ENCODE measurements at places on chromosomes 3 and 15.

GRCh38 chr3:192867645-192868044, 50.0 kb downstream of the MB21D2 start:
- no peak for DNase-seq

DNA sequence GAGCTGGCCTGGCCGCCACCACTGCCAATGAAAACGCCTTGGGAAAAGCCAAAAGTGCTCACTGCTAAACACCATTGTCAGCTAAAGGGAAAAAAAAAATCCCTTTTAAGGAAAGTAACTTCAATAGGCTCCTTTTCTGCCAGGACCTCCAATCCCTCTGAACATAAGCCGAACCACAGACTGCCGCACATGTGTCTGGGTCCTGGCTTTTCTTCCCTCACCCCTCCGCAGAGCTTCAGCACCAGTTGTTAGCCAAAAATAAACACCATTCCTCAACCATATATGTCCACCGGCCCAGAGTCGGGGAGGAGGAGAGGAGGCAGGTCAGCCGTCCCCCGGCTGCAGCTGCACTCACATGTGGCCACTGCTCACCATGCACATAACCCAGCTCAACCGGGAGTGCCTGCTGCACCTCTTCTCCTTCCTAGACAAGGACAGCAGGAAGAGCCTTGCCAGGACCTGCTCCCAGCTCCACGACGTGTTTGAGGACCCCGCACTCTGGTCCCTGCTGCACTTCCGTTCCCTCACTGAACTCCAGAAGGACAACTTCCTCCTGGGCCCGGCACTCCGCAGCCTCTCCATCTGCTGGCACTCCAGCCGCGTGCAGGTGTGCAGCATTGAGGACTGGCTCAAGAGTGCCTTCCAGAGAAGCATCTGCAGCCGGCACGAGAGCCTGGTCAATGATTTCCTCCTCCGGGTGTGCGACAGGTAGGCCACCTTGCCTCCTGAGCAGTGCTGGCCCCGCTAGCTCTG, at the start of gene FBXL22:
Gene FBXL22 (plus strand): TSS at position 350 of the 753 bp plus-strand sequence. CDS start 6 bp downstream, at position 356.
- DNase-seq = no peak

DNA sequence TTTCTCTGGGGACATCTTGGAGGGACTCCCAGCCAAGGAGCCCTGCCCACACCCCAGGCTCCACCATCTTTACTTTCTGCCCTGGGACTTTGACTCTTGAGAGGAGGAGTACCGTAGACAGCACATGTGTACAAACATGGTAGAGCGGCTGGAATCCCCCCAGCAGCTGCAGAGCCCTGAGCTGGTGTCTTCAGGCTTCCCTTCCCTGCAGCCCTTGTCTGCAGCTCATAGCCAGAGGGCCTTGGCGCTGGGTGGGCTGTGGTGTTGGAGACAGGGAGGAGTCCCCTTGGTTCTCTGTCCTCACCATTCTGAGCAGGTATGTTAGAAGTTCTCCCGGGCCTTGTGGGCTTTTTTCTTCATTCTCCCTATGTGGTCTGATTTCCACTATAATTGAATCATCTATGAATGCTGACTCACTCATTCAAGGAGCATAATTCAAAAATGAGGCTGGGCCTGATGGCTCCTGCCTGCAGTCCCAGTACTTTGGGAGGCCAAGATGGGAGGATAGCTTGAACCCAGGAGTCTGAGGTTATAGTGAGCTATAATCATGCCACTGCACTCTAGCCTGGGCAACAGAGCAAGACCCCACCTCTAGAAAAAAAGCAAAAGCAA, 97.8 kb upstream of the MEF2A start:
- no peak for DNase-seq

- DNase-seq = no peak
These were observed 8.9 kb downstream of the MUC4 start for GRCh38 chr3:195802795-195803194.

DNA sequence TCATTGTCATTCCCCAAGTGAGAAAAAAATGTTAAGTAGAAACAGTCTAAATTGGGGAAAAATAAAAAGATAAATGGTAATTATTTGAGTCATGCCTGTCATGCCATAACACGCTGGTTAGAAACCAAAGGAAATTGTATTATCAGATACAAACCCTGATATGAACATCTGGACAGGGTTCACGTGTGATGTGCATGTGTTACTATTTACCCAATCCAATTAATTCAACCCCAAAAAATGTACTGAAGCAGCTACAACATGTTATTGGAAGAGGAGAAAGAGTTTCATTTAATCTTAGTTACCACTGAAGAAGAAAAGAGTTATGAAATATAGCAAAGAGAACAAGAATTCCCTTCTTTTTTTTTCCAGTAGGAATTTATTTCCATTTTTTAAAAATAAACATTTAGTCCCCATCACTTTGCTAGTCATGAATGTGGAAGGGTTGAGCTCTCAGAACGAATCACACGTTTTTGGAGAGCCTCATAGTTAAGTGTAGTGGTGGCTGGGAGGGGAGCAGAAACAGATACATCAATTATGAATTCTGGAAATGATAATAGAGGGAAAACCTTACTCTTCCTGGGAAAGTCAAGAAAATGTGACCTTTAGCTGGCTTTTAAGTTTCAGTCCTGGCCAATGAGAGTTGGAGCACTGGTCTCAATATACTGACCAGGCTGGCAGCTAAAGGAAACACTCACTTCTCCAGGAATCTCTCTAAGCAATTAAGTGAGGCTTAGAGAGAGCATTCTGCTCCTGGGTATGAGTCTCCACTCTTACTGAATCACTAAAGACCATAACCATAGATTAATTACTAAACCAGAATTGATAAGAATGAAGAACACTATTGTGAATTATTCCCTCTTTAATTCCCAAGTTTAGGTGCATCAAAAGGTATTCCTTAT, 796.5 kb downstream of the GRM7 start:
- no peak for DNase-seq

DNA sequence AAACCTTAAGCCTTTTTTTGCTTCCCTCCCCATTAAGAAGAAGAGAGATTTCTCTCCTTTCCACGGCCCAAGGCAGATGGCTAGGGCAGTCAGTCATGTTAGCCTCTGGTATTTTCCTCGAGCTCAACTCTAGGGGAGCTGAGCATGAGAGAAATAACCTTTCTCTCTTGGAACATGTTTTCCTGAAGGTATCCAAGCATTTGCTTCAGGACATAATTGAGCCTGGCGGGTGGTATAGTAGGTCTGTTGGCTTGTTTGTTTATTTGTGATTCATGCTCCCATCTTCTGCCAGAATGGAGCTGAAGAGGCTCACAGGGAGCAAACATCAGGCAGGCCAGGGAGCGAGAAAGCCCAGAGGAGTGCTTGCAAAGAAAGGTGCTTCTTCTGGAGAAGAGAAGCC, 102.5 kb downstream of the MESD start:
- no peak for DNase-seq

DNA sequence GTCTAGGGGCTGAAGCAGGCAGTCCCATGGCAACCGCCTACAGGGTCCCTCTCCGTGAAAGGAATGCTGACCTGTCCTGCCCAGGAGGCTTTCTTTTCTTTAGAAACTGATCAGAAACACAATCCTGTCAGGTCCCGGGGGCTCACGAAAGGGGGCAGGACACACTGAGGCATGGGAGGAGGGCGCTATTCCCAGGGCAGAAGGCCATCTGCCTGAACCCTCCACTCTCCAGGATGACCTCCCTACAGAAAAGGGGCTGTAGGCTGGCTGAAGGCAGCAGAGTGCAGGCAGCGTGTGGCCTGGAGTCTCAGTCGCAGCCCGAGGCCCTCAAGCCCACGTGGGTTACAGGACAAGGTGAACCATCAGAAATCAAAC, 18.4 kb upstream of the LRRK1 start:
- DNase-seq = no peak

DNA sequence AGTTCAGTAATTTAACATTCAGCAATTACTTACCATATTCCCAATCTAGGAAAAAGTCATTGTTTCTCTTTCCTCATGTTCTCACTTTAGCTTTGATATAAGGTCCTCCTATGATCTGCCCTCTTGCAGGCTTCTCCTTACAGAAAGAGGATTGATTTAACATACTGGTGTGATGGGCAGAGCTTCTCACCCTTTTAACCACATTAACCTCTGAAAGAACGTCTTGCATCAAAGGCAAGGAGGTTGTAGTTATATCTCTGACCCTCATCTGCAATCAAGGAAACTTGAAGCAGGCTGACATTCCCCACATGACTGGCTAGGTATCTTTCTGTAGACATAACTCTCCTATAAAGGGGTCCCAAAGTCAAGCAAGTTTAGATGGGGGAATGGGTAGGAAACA, 39.5 kb downstream of the BTLA start:
- DNase-seq = no peak

DNA sequence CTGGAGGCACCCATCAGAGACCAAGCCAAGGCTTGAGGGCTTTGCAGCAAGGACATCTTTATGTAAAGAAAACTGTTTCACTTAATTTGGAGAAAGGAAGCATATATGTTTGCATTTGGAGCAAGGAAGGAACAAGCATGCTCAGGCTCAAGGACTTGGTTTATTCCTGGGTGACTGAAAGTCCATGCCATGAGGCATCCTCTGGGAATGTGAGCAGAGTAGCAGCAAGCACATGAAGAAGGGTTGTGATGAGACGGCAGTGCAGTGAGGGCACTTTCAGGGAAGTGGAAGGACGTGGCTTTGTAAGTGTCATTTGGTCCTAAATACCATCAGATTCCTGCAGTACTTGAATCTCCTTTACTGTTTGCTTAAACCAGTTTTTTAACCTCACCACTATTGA, 26.8 kb downstream of the POLG start:
- DNase-seq = no peak

DNA sequence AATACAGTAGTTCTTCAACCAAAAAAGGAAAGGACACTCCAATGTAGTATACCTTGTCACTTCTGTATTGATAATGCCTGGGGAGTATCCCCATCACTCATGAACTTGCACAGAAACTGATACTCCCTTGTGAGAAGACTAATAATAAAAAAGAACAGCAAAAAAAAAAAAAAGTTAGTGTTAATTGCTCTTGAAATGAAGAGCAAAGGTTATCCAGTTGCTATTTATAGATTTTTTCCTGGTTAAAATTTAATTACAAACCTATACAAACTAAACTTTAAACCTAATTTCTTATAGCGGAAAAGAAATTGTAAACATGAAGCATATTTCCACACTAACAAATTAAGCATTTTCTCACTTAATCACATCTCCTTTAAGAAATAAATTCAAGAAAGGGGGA, 6.7 kb downstream of the PLOD2 start:
- DNase-seq = no peak

DNA sequence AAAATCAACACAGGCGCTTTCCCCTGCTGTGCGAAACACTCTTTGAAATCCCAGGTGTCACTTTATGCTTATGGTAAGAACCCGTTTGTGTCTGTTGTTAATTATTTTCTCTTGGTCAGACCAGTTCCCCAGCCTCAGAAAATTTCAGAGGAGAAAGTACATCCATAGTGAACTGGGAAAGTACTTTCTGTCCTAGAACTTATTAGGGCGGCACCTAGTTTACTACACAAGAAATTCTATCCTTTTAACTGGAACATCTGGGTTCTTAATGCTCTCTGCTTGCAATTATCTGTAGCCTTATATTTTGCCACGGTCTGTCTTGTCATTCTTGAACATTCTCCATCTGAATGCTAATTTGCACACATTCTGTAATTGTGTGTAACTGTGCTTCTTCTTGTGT, 215.0 kb downstream of the PTPRG start:
- no peak for DNase-seq

- DNase-seq = no peak
These were observed 20.7 kb downstream of the DUOX1 start for GRCh38 chr15:45150481-45150880.

DNA sequence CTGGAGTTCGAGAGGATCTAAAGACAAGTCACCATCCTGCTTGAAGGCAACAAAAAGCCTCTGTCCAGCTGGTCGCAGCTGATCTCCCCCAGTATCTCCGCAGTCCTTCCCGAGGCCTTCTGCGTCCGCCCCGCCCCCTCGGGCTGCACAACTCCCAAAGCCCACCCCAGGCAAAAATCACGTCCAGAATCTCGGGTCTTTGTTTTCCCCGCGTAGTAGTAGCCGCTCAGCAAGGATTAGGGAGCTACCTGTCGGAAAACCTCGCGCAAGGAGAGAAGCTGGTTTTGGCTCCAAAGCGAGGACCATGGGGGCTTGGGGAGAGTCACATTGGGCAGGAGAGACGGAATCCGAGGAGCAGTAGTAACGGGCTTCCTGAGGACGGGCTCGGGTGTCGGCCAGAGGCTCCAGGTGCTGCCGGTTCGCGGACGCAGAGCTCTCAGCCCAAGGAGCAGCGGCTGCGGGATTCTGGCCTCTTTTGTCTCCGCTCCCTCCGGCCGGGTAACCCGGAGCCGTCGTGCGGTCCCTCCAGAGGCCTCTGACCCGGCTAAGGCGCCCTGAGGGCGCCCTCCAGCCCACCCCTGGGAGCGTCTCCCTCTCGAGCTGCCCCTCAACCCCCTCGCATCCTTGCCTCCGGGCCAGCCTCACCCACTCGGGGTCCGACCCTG, 401 bp downstream of the ZSCAN29 start:
- DNase-seq = no peak

- DNase-seq = no peak
These were observed 22.0 kb downstream of the SMAD6 start for GRCh38 chr15:66723826-66724731.

DNA sequence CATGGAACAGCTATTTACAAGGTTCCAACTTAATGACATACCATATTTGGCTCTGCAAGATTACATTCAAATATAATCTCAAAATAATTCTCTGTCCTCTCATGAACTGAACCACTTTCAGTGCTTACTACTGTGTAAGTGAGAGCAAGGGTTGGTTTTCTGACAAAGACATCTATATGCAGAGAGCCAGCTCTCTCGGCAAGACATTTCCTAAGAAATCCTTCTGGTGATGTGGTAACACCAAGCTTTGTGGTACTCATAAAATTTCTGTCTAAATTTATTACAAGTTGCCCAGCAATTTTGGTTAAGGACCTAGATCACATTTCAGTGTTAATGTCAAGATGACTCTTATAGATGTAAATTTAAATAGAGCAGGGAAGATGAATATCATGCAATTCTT, 184.9 kb downstream of the GAP43 start:
- DNase-seq = no peak

Measured in stimulated activated CD8-positive, alpha-beta memory T cell treated with anti-CD3 and anti-CD28 coated beads, Interleukin-7, amount 100 ng/mL, for 24 hours (primary cell).